NCI-H2081 (cell line): ENCODE measurements at places on chromosomes 5 and 9.

GRCh38 chr5:177403102-177403791, 2.8 kb upstream of the PFN3 start:
- DNase-seq: peak; percentile 46

- no peak for DNase-seq
Observed at GRCh38 chr9:84371737-84372136, 31.2 kb upstream of the SLC28A3 start.

DNA sequence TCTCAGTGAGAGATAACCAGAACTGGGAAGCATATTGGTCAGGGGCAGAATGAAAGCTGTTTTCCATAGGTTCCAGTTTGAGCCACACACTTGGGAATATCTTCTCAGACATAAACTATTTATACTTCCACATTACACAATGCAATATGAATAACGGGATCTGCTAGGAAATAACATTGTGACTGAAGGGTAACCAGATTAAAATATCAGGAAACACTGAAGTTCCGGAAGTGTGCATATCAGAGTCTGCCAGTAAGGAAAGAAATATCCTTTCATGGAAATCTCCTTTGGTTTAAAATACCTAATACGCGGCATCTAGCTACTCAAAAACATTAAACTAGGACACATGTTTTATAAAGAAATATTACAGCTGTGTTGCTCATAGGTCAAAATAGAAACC, 56.3 kb downstream of the ST8SIA4 start:
- no peak for DNase-seq

DNA sequence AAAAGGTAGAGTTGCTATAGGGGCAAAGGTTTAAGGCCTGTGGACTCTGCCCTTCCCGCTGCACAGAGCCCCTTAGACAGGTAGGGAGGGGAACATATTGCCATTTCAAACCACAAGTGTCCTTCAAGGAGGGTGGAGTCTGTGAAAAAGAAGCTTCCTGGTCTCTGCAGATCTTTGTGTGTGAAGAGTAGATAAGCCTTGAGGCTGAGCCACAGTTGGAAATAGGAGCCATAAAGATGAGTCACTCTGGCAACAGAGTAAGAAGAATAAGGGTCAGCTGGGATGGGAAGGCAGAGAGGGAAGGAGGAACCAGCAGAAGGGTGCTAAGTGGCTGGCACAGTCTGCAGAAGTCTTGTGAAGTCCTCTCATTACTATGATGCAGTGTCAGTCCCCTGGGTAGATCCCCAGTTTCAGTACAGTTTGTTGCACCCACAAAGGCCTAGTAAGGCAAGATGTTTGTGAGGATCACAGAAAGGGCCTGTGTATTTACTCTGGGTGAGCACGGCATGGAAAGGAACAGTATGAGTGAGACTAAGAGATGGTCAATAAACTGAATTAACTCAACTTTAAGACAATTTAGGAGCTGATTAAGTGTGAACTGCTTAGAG, 18.1 kb downstream of the GRXCR2 start:
- DNase-seq: no peak

DNA sequence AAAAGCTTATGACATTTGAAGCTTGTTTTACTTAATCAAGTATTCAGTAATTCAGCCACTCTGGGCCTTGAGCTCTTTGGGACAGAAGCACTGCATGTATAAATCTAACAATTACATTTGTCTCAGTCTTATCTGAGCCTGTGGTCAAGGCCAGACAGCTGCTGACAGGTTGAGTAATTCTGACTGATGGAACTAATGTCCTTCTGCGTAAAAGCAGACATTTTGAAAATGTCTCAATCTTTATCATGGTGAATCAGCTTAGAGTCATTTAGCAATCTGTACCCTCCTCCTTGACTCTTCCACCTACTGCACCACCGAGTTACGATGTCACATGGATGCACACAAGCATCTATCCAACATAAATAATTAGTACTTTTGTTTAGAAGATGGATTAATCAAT, 400.0 kb downstream of the ARRDC3 start:
- DNase-seq: no peak

DNA sequence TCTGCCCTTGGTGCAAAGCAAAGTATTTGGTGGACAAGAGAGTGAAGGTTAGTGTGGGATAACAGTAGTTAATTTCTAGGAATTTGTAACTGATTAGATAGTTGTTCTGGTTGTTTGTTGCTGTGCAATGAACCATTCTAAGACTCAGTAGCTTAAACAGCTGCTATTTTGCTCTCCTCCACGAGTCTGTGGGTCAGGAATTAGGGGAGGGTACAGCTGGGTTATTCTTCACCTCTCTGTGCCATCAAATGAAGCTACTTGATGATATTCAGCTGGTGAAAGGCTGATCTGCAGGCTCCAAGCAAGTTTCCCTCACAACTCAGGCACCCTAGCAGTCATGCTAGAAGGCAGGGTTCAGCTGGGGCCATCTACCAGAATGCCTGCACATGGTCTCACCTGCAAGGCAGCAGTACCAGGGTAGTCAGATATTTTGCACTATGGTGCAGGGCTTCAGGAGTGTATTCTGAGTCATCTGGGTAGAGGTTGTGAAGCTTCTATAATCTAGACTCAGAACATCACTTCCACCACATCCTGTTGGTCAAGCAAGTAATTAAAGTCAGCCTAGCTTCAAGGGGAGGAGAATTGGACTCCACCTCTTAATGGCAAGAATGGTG, 159.5 kb upstream of the SLC28A3 start:
- no peak for DNase-seq

DNA sequence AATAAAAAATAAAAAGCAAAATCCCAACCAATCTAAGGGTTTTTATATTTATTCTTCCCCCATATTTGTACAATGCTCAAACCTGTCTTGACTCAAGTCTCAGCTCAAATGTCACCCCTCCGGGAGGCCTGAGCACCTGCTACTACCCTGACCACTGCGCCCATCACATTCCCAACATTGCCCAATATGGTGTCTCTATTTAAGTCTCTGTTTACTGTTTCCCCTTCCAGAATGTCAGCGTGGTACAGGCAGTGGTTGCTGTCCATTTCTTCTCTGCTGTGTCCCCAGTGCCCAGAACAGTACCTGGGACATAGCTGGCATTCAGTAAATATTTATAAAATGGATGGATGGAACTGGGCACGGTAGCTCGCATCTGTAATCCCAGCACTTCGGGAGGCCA, 47.3 kb upstream of the PRRC2B start:
- no peak for DNase-seq

DNA sequence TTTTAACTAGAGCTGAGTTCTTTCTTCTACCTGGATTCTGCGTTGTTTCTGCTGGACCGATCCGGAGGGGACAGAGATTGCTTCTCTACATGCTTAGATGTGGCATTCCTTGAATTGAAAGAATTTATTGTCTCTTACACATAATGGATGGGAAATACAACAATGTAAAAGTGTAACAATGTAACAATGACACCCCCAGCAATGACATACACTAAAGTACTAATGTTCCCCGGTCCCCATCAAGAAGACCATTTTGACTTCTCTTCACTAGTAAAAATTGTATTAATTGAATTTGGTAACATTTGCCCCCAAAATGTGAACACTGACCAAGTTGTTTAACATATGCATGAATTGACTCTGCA, 760.2 kb downstream of the TAF11L14 start:
- DNase-seq: no peak

GRCh38 chr5:177256296-177256695, 47.2 kb downstream of the RAB24 start:
- DNase-seq: no peak

- DNase-seq: no peak
Observed at GRCh38 chr9:132216861-132217619, 55.2 kb downstream of the NTNG2 start.

DNA sequence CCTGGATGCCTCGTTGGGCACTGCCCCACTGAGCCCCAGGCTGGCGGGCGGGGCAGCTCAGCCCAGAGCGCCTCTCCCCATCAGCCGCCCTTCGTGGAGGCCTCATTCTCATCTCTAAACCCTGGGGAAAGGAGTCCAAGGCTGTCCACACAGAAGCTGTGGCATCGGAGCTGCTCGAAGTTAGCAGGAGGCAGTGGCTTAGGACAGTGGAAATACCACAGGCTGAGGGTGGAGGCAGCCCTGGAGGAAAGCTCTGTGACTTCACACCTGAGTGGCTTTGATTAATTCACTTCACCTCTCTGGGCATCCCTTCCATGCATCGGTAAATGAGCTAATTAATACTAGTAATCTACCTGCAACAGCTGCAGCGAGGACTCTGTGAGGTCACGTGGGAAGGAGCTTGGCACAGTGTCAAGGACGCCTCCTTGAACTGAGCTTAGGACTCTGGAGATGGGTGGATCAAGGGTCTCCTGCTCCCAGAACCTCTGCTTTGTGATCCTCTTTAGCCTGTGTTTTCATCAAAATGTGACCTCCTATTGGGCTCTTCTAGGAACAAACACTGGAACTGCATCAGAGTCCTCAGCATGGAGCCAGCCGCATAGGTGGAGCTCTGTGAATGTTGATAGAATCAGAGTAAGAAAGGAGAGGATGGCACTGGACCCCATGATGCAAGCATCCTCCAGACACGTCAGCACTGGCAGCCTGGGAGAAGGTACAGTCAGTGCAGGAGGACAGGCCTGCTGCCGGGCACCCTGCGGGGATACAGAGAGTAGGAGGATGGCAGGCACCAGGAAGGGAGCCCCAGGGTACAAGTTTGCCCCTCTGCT, 842 bp upstream of the ANGPTL2 start:
- DNase-seq: peak; percentile 41

- no peak for DNase-seq
Observed at GRCh38 chr5:7250004-7250403, 145.9 kb upstream of the ADCY2 start.

DNA sequence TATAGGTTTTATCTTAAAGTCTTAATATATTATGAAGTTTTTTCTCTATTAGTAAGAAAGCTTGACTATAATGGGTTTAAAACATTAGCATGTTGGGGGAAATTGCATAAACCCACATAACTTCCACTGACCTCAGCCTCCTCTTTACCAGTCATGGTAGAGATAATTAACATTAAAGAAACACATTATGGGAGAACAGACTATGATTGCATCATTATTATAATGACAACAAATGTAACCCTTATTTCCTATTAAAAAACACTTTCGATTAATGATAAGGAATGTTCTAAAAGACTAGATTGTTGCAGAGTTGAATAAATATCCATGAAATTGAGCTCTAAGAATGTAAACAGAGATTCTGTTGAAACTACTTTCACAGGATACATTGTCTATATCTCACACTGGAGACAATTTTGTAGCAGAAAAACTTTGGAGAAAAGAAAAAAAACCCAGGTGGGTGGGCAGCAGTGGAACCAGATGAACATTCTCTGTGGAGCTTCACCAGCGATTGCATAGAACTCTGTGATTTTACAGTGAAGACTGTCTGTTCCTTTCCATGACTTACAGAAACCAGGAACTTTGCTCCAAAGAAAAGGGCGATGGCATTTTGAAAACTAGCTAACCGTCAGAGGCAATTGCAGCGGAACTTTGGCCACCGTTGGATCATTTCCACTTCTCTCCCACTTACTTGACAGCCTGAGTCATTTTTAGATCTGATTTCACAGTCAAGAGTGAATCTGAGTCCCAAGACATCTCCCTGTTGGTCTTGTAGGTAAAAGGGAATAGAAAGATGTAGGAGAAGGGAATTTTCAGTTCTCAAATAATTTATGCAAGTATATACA, 21.0 kb upstream of the ERAP2 start:
- no peak for DNase-seq

DNA sequence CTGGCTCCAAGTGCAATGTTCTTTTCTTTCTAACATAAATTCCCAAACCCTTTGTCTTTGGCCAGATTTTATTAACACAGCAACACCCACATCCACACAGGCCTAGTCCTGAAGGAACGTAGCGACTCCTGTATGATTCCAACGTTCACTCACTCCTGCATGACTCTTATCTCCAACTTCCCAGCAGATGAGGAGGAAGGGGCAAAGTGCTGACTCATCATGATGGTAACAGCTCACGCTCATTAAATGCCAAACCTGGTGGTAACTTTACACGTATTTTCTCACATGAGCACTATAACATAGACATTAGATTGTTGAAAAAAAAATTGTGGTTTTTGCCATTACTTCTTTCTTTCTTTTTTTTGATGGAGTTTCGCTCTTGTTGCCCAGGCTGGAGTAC, 1349.5 kb downstream of the EFNA5 start:
- no peak for DNase-seq

DNA sequence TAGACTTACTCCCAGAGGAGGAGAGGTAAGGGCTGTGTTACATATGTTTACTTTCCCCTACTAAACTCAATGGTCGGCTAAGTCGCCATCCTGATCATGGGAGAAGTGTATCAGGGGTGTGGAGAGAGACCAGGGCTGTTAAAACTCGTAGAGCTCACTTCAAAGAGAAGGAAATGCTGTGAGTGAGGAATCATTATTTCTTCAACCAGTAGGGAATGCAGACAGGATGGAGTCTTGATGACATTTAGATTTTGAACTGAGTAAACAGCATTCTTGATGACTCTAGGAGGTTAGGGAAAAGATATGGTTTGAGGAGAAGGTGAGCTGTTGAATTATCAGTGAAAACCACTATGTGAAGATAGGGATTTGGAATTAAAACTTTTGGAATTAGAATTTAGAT, 17.3 kb downstream of the RECK start:
- DNase-seq: no peak

DNA sequence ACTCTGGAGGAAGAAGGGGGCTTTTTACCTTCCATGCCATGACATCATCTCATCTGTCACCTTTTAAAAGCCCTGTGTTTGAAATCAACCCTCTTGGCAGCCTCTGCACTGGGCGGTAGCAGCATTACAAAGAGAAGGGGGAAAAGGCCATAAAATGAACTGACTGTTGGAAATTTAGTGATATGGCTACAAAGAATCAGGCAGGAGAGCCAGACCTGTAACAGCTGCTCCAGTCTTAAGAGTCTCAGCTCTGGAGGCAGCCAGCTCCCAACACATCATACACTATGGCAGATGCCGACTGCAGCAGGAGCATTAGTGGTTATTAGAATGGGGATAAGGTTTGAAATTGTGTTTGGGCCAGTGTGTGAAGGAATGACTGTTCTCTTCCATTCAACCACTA, 257.5 kb downstream of the DMAC1 start:
- no peak for DNase-seq

GRCh38 chr9:69497816-69498215, 172.8 kb downstream of the ENTREP1 start:
- no peak for DNase-seq

DNA sequence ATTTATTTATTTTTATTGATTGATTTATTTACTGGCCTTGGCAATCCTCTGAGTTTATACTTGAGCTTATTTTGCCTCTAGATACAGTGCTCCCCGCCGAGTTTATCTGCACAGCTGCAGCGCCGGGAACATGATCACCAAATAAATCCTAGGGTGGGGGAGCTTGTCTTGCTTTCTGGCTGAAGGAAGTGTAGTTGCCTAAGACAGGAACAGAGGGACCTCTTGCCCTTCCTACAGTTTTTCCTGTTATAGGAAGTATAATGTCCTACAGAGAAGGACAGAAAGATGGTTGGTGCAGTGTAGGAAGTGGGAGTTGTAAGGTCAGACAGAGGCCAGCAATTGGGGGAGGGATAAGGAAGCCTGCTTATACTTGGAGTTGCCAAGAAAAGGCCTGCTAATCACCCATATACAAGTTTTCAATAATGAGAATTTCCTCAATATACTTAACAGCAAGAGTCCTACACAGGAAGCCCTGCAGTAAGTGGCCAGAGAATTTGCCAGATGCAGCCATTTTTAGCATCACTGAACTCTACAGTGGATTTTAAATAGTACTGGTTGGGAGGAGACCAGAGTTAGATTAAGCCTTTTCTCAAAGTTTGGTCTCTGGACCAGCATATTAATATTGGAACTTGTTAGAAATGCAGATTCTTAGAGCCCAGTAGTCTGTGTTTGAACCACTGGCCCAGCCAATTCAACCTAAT, 7.7 kb downstream of the AOPEP start:
- peak; percentile 81 for DNase-seq

- DNase-seq: no peak
Observed at GRCh38 chr5:155087036-155087435, 73.5 kb downstream of the KIF4B start.
